ENCODE measurements at places on chromosomes 12 and 14.

- DNase-seq, result no peak
These were observed 40.2 kb upstream of the APPL2 start for GRCh38 chr12:105275997-105276733.

- no peak for DNase-seq
These were observed 148.1 kb downstream of the SYT1 start for GRCh38 chr12:79012636-79013035.

DNA sequence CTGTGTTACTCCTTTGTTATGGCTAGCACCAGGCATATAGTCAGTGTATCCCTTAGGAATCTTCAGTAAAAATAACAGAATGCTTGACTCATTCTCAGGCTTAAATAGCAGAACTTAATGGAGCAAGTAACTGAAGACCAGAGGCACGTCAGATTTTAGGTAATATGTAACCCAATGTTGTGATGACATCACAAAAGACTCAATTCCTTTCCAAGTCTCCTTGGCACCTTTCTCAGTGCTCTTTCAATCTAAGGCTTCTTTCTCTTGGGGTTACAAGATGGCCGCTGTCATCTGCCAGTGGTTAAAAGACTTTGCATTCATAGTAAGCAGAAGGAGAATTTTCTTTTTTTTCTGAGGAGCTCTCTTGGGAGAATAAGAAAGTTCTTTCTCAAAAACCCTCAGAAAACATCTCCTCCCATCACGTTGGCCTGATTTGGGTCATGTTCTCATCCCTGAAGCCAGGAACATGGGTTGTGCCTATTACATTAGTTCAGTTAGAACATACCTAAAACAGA lies 33.4 kb upstream of the DCN start:
- DNase-seq, result no peak

GRCh38 chr14:37036669-37037341 lies 135.6 kb downstream of the SLC25A21 start:
- DNase-seq, result no peak

DNA sequence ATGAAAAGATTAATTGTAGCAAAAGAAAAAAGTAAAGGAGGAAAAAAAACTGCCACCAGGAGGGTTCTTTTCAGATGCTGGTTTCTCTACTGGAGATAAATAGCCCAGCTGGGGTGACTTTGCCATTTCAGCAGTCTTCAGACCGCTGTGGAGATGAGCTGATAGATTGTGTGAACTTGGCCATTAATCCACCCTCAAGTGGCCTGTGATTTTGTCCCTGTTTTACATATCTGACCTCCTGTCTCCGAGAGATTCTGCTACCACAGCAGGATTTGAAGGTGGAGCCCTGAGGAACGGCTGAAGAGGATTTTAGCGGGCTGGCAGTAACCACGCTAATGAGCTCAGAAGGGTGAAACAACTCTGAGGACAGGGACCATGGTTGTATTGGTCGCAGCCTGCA lies 72.7 kb downstream of the WSCD2 start:
- DNase-seq, result no peak

- DNase-seq, result no peak
These were observed 99.6 kb downstream of the APAF1 start for GRCh38 chr12:98744680-98745079.

DNA sequence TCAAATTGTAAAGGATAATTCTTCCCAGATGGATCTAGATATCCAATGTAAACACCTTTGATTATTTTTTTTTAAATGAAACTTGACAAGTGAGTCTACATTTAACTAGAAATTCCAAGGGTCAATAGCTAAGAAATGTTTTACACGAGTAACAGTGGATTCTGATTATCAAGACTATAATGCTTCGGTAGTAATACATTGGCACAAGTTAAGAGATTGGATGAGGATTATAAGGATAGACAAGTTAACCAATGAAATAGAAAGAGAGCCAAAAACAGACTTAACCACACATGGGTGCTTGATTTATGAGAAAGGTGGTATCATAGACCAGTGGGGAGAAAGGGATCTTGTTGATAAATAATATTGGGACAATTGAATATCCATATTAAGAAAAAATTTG lies 40.3 kb upstream of the PCED1B start:
- DNase-seq, result no peak

DNA sequence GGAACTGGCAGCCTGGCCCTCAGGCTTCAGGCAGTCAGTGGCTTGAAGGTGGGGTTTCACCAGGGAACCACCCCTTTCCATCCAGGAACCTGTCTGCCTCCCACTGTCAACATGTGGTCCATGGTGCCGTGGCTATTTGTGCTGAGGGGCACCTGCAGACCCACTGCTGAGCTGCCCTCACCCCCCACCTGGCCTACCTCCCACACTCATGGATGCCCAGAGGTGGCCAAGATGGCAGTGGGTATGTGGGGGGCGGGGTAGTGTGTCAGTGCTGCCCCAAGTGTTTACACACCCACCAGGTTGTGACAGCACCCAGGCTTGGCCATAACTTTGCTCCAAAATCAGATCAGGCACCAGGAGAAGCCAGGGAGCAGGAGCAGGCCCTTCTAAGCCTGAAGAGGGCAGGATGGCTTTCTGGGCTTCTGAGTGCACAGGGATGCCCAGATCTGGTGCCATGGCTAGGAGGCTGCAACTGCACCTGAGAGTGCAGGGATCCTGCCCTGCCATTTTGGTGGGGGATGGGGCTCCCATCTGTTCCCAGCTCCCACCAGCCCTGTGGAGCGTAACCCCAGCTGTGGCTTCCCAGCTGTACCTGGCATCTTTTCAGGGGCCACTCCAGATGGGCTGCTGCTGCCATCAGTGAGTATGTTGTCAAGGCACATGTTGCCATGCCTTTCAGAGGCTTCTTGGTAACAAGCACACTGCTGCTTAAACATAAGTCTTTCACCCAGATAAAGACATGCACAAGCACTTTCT lies 263.9 kb downstream of the LRIG3 start:
- DNase-seq, result no peak

- DNase-seq, result no peak
These were observed 56.4 kb upstream of the ISM2 start for GRCh38 chr14:77554816-77555599.

GRCh38 chr14:104721505-104722431 lies 2.3 kb upstream of the ADSS1 start:
- DNase-seq, result no peak

DNA sequence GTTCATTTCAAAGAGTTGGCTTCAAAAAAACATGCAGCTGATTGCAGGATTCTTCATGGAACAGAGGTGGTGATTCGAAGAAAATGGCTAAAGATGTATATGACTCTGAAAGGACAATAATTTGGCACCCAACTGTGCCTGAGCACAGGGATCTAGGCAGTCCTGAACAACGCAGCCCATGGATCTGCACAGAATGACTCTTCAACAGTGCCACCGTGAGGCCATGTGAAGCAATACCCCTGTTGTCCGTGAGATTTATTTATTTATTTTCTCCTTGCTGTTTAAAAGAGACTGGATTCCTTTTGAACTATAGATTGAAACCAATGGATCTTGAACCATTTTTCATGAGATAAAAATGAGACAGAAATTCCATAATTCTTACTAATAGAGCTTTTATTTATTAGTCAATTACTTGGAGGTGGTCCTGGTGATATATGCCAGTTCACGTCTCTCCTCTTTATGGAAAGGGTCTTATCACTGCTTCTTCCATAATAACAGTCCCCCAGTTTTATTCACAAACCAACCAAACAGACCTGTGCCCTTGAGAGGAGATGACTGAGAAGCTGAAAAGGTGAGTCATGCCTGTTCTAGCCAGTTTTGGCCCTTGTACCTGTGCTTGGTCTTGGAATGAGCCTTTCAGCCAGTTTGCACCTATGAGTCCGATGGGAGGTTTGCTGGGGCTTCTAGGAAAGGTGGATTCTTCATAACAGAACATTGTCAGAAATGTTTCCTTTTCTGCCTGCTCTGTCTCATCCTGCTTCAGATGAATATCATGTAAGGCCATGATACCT lies 1598.3 kb downstream of the AACS start:
- DNase-seq, result no peak

- peak; percentile 54 for DNase-seq
These were observed 56.5 kb upstream of the CDKL1 start for GRCh38 chr14:50452979-50453705.

DNA sequence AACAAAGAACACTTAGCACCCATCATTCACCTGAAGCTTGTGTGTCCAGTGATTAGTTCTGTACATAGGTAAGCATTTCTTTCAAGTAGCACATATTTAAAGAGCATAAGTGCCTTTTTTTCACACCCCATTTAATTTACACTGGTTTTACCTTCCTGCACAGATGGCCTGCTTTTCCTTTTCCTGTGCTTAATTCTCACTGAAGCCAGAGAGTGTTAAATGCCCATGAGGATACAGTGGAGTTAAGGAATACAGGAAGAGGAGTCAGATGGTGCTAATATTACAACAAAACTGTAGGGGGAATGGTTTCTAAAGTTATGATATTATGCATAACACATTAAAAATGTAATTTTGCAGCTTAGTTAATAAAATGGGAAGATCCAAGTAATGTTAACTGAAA lies 31.0 kb upstream of the SLC38A1 start:
- DNase-seq, result no peak

- DNase-seq, result no peak
These were observed 7.9 kb downstream of the CCDC85C start for GRCh38 chr14:99596071-99596627.

DNA sequence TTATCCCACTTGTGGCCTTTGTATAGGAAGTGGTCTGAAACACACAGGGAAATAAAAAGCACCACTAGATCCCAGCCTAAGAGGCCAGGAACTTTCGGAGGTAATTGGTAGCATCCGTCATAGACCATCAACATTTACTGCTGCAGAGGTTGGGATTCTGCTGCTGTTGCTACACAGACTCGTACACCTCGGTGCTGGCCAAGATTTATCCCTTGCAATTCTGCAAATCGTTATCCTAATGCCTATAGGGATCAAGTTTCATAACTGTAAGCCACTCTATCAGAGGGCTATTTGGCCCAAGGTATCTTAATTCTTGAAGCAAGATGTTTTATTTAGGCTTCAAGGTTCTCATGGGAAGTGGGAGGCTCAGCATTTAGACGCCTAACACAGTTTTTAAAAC lies 913.6 kb downstream of the GALC start:
- DNase-seq, result no peak

- no peak for DNase-seq
These were observed 28.3 kb downstream of the KRT18 start for GRCh38 chr12:52977170-52977569.

DNA sequence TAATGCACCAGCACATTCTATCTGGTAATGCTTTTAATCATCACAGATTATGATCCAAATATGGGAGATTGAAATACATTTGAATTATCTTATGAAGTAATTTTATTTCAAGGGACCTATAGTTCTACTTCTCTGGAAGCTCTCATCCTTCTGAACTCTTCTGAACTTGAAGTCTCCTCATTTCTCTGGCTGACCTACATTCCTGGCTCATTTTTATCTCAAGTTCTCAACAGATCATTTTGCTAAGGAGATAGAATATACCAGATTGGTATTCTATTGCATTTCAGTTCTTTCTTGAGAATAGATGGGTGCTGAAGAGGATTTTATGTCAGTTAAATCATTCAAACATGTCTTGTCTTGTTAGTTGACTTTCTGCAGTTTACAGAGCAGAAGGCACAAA lies 7.9 kb downstream of the HMGA2 start:
- no peak for DNase-seq

- no peak for DNase-seq
These were observed 2.4 kb upstream of the MLEC start for GRCh38 chr12:120684523-120684932.

DNA sequence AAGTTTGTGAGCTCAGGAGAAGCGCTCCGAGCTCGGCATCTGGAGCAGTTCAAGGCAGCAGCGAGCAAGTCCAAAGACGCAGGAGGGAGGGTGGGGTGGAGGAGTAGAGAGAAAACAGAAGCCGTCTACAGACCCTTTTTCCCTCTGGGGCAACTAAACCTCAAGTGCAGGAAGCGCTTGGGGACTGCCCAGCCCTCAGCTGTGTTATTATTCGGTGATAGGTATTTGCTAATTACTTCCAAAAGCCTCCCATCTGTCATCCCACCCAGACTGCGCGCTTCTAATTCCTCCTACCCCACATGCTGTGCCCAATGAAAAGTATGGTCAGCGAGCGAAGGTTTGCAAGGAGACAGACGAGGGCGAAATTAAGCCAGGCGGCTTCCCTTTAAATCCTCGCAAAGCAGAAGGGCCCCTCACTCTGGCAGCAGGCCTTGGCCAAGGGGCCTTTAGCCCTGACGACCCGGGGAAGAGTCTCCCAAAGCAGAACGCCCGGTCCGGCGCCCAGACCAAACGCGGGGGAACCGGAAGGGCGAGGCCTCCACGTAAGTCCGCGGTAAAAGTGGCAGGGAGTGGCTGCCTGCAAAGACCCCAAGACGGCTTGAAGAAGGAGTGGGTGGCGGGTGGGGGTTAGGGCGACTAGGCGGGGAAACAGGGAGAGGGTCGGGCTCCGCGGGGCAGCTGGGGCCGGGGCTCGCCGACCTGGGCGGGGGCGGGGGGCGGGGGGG lies 507 bp upstream of the CD9 start:
- DNase-seq, result no peak

GRCh38 chr14:57485635-57486034 lies 8.0 kb downstream of the CCDC198 start:
- no peak for DNase-seq

DNA sequence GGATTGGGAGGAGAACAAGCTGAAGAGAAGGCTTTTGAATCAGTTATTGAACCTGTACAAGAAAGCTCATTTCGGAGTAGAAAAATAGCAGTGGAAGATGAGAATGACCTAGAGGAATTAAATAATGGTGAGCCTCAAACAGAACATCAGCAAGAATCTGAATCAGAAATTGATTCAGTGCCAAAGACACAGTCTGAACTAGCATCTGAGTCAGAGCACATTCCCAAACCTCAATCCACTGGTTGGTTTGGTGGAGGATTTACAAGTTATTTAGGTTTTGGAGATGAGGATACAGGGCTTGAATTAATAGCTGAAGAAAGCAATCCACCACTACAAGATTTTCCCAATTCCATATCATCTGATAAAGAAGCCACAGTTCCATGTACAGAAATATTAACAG lies 13.5 kb downstream of the MIA2 start:
- no peak for DNase-seq

- DNase-seq, result peak; percentile 81
These were observed at the start of gene NEDD1 for GRCh38 chr12:96906849-96907670. Gene NEDD1, plus strand, starts transcription at chr12:96907257. Its CDS starts 2,503 bp downstream, at chr12:96909760.

DNA sequence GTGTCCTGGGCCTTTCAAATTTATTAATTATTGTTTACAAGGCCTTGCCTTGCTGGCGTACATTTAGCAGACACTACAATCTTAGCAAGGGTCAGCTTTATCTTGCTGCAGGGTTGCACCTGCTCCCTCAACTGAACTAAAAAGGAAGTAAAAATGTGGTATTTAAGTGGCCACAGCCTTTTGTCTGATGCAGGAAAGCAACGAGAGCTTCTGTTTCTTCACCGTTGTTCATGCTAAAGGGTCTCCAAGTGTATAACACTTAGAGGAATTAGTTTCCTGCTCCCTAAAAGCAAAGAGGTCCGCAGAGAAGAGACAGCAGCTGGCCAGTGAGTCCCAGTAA lies 62.8 kb upstream of the EGLN3 start:
- DNase-seq, result no peak

GRCh38 chr12:101616027-101616494 lies 21.3 kb downstream of the MYBPC1 start:
- DNase-seq, result no peak

DNA sequence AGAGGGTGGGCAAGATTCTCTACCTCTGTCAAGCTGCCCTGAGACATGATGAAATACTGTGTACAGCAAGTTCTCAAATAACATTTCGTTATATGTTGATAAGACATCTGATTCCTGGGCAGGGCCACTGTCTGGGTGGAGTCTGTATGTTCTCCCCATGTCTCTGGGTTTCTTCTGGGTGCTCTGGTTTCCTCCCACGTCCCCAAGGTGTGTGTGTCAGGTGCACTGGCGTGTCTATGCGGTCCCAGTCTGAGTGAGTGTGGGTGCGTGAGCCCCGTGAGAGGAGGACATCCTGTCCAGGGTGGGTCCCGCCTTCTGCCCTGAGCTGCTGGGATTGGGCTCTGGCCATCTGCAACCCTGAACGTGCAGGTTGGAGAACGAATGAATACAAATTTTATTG lies 29.6 kb downstream of the KCTD10 start:
- DNase-seq, result no peak

Data from hematopoietic multipotent progenitor cell treated with erythropoietin and hydrocortisone succinate and interleukin-3 and kit ligand, for 17 days (in vitro differentiated cells).